ENCODE measurements at places on chromosomes 12 and 14.

- no peak for DNase-seq
These were observed 22.9 kb upstream of the AKAP5 start for GRCh38 chr14:64442300-64442988.

- DNase-seq, result no peak
These were observed 87.1 kb downstream of the ZFP36L1 start for GRCh38 chr14:68705741-68706283.

DNA sequence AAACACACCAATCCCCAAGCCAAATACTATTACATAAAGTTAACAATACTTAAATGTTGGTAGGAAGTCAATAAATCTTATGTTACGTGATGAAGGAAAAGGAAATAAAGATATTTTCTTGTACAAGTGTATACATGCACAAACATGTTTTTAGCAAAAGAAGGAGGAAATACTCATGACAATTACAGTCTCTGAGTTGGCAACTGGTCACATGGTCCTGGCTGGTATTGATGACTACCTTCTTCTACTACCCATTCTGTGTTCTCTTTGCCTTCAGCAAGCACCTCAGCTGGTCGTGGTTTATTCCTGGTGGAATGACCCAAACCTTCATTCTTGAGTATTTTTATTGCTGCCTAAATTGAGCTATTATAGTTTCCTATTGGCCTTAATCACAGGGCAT, 84.8 kb downstream of the PLBD1 start:
- DNase-seq, result no peak

DNA sequence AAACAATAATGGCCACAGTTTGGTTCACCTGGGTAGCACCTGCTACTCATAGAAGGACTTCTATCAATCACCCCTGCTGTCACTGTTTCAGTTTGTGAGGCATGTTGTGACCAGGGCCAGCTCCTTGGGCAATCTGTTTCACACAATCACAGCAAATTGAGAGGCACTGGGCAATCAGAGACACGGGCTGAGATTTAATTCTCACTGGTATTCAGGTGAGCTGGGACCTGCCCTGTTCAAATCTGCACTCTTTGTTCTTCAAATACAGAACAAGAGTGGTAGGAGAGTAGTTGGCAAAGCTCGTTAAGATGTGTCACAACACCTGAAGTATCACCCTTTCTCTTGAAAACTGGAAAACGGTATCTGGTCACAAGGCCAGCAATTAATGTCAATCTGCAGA, 57.8 kb upstream of the NAP1L1 start:
- no peak for DNase-seq

DNA sequence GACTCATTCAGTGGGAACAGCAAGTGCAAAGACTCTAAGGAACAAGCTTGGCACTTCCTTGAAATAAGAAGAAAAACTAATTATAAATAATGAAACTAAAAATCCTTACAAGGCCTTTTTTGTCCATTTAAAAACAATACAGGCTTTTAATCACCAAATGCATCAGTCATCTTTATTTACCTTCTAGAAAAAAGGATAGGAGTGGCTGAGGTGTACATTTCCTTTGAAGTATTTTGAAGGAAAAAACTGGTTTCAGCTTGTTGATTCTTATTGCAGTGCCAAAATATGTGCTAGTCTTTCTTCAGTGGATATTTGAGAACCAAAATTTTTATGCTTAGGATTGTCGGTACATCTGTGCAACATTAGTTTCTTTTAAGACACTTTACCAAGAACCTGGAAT, 29.8 kb downstream of the MED21 start:
- no peak for DNase-seq

- DNase-seq, result no peak
These were observed 52.6 kb downstream of the GALNT16 start for GRCh38 chr14:69312608-69313007.

- DNase-seq, result no peak
These were observed 51.7 kb downstream of the TMEM30B start for GRCh38 chr14:61229475-61229888.

GRCh38 chr14:53979747-53980642, 23.4 kb upstream of the BMP4 start:
- peak; percentile 10 for DNase-seq

GRCh38 chr12:19044891-19045290, 84.6 kb upstream of the PLEKHA5 start:
- DNase-seq, result no peak

GRCh38 chr12:34395056-34396005, 373.0 kb downstream of the ALG10 start:
- no peak for DNase-seq

- no peak for DNase-seq
These were observed 68.9 kb downstream of the KDM2B start for GRCh38 chr12:121511916-121512315.

GRCh38 chr14:97166497-97166896, 369.3 kb downstream of the VRK1 start:
- no peak for DNase-seq

DNA sequence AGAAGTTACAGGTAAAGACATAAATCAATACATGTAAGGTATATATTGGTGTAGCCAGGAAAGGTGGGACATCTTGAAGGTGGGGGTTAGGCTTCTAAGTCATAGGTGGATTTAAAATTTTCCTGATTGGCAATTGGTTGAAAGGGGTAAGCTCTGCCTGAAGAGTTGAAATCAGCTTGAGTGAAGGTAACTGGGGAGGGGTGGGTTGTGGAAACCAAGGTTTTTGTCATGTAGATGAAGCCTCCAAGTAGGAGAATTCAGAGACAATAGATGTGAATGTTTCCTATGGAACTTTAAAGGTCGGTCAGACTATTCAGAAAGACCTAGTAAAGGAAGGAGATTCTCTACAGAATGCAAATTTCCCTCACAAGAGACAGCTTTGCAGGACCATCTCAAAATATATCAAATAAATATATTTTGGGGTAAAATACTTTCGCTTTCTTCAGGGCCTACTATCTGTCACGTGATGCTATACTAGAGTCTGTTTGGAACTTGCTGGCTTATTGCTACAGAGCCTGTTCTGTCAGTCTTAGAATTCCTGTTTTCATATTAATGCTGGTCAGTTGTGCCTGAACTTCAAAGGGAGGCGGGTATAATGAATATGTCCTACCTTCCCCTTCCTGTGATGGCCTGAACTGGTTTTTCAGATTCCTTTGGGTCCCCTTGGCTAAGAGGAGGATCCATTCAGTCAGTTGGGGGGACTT, 20.6 kb upstream of the SPATA7 start:
- no peak for DNase-seq

DNA sequence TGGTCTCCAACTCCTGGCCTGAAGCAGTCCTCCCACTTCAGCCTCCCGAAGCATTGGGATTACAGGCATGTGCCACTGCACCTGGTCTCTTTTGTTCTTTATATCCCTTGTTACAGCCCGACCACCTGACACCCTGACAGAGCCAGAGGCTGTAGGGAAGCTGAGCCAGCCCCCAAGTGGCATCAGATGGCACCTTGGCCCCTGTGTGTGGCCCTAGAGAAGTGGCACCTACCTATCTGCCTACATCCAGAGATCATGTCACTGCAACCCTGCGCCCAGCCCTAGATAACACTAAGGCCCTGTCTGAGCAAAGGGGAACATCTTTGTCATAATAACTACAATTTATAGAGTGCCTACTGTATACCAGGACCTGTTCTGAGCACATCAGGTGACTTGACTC, 235.0 kb downstream of the AACS start:
- no peak for DNase-seq

DNA sequence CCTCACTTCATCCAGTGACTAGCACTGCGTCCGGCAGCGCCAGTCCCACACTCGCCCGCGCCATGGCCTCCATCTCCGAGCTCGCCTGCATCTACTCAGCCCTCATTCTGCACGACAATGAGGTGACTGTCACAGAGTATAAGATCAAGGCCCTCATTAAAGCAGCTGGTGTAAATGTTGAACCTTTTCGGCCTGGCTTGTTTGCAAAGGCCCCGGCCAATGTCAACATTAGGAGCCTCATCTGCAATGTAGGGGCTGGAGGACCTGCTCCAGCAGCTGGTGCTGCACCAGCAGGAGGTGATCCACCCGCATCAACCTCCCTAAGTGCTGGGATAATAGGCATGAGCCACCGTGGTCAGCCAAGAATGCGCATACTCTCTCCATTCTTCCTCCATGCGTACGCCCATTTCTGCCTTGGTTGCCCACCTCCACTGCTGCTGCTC, 59.9 kb downstream of the IRF2BPL start:
- DNase-seq, result no peak

DNA sequence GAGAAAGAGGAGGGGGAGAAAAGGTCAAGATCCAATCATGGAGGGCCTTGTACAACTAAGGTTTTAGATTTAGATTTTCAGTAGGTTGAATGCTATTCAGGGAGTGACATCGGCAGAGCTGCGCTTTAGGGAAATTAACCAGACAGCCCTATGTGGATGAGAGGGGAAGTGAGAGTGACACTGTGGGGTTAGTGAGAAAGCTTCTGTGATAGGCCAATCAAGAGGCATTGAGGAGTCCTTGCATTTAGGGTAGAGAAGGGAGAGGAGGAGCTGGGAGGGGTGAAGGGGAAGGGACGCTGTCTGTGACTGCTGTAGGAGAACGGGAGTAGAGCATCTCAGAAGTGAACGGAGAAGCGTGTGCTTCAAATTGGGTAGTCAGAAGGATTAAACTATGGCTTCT, 3.4 kb downstream of the HSD17B6 start:
- DNase-seq, result no peak

- no peak for DNase-seq
These were observed 96.7 kb upstream of the HSPB8 start for GRCh38 chr12:119082016-119082415.

GRCh38 chr12:121799842-121800693, 3.7 kb upstream of the SETD1B start:
- DNase-seq, result peak; percentile 96

DNA sequence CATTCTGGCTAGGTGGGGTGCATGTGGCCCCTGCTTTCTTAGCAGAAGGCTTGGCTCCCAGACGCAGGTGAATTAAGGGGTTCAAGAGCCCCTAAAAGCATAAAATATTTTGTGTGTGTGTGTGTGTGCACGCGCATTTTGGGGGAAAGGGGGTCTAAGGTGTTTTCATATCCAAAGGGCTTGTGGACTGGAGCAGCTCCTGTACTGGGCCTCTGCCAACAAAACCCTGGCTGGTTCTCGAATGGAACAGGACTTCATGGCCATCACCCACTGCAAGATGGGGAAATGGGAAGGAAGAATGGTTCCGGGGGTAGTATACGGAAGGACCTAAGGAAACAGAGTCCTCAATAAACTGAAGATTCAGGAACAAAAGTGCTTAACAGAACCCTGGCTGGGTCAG, 3.9 kb upstream of the ATN1 start:
- DNase-seq, result no peak

- DNase-seq, result no peak
These were observed 11.5 kb upstream of the KCNK13 start for GRCh38 chr14:90050271-90050670.

DNA sequence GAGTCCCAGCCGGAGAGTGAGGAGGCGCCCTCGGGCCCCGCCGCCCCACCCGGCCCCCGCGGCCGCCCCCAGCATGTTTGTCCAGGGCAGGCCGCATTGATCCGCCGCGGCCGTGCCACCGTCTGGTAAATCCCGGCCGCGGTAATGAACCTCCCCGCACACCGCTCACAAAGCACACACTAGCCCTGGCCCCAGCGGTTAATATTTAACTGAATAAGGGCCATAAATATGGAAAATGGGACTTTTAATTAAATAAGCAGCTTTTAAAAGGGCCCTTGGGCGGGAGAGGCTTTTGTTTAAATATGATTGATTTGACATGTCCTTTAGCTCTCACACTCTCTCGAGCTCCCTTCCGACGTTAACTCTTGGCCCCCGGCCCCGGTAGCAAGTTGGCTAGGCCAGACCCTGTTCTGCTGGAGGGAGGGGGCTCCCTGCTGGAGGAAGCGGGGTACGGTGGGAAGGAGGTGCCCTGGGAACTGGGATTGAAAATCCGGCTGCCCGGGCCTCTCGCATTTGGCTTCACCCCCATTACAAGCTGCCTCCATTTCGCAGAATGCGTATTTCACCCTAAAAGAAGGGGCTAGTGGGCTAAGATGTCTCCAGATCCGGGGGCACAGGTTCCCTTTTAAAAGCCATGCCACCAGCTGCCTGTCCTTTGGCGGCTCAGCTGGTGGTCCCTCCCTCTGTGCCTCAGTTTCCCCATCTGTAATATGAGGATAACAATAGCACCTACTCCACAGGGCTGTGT, 199.8 kb downstream of the RBM19 start:
- no peak for DNase-seq

- no peak for DNase-seq
These were observed 23.8 kb downstream of the BTG1 start for GRCh38 chr12:92121826-92122225.

DNA sequence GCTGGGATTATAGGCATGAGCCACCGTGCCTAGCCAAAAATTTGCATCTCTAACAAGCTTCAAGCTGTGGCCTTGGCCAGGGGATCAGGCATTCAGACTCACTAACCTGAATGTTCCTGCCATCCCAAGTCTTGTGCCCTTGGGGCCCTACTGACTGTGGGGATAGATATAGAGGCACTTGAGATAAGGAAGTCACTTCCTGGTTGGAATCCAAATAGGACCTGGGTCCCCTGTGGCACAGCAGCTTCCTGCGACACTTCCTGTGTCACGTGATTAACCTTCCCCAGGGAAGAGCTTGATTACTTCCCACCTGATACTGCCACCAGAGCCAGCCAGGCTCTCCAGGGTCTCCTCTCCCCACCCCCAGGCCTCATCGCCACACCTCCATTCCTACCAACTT, 128.2 kb downstream of the BCL11B start:
- no peak for DNase-seq

DNA sequence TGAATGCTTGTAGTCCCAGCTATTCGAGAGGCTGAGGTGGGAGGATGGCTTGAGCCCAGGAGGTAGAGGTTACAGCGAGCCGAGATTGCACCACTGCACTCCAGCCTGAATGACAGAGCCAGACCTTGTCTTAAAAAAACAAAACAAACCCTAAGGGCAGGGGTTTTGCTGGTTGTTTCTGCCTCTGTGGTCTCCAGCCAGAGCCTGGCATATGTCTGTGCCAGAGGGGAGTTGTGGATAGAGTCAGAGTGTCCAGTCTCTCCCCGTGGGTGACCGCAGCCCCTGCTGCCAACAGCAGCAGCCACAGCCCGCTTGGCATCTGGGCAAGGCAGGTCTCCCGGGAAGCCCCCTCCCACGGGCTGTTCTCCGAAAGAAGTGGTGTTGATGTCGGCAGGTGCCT, 37.6 kb downstream of the MVK start:
- no peak for DNase-seq

GRCh38 chr12:101839324-101840283, 8.8 kb upstream of the GNPTAB start:
- DNase-seq, result peak; percentile 81

DNA sequence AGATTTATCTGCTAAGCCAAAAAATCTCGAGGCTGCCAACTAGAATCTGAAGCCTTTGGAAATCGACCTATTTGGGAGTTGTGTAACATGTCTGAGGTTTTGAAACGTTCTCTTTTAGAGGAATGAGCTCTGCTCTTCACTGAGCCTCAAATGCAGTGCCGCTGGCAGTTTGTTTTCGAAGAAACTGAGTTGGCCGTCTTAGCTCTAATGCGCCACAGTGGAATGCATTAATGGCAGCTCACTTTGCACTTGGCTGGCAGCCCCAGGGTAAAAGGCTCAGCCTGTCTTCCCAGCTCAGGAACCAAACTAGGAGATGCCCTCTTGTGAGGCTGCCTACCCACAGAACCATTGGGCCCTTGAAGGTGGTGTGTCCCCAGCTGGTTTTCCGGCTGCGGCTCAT, 53.8 kb downstream of the SFSWAP start:
- no peak for DNase-seq

- no peak for DNase-seq
These were observed 48.5 kb downstream of the ADGRD1 start for GRCh38 chr12:131002216-131002631.

Data from ACHN (cell line).